ENCODE measurements at places on chromosomes 7 and 10. TPM values are rescaled to one million over a fixed set of nuclear protein-coding genes. Genes with fewer than 3 reads are reported as not detected.

The STRIP2 gene
- polyA plus RNA-seq, result 8.0 TPM

The CDC14C gene
- not detected for polyA plus RNA-seq

The DYDC1 gene
- polyA plus RNA-seq, result not detected

The PDE1C gene
- 8.2 TPM for polyA plus RNA-seq

The OR6V1 gene
- polyA plus RNA-seq, result not detected

The STYXL1 gene
- 62.0 TPM for polyA plus RNA-seq

The NRCAM gene
- polyA plus RNA-seq, result 90.9 TPM

All from neural cell (in vitro differentiated cells).